Uterus (tissue), 4 donors: ENCODE measurements at places on chromosomes 7 and 10.
A peak's percentile ranks its signal among the peaks of the same experiment; 100 is the strongest.

GRCh38 chr10:90318659-90319058 lies 539.2 kb downstream of the HTR7 start:
- no peak for DNase-seq

DNA sequence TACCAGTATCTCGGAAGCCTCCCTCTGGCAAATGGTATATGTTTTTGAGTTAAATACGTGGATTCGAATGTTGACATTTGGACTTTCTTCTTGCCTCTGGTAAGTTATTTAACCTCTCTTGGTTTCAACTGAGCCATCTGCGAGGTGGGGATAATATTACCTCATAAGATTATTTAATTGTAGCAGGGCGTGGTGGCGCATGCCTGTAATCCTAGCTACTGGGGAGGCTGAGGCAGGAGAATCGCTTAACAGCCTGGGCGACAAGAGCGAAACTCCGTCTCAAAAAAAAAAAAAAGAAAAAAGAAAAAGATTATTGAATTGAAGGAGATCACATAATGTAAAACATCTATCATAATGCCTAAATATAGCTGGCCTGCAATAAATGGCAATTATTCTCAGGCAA lies 396 bp upstream of the TAF5 start:
- DNase-seq, result no peak

GRCh38 chr7:41481353-41481752 lies 221.5 kb downstream of the INHBA start:
- no peak for DNase-seq

DNA sequence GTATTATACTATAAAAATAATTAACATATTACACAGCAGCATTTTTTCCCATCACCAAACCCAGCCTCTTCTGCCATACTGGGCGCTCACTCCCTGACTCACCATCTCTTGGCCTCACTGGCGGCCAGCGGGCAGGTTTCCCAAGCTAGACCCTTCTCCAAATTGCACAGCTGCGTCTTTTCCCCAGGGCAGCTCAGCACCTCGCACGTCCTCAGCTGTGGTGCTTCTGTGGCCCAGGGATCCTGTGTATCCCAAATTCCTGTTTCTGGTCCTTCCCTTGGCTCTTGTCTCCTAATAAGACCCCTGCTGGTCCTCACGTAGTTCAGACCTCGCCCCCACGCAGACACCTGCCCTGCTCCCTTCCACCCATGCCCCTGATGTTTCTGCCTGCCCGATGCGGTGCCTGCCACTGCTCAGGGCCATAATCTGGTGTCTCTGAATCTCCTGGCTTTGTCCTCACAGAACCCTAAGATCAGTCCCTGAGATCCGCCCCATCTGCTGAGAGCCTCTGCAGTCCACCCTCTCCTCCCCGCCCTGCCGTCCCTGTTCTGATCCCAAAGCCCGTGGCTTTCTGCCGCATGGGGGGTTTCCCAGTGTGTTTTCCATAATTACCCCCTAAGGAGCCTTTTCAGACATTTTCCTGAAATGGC lies 290.1 kb downstream of the TCERG1L start:
- DNase-seq, result no peak

GRCh38 chr10:90587081-90587491 lies 270.8 kb downstream of the HTR7 start:
- no peak for DNase-seq

- peak; percentile 50 for DNase-seq
These were observed 11.3 kb downstream of the C10orf105 start for GRCh38 chr10:71708301-71708703.

- DNase-seq, result no peak
These were observed 716.6 kb upstream of the GALNT17 start for GRCh38 chr7:70415179-70415972.

- DNase-seq, result no peak
These were observed 60.2 kb downstream of the PLPP4 start for GRCh38 chr10:120517196-120517595.

GRCh38 chr10:78009662-78010061 lies 19.7 kb downstream of the POLR3A start:
- DNase-seq, result no peak

- no peak for DNase-seq
These were observed 81.5 kb upstream of the SMIM30 start for GRCh38 chr7:113199841-113200240.

DNA sequence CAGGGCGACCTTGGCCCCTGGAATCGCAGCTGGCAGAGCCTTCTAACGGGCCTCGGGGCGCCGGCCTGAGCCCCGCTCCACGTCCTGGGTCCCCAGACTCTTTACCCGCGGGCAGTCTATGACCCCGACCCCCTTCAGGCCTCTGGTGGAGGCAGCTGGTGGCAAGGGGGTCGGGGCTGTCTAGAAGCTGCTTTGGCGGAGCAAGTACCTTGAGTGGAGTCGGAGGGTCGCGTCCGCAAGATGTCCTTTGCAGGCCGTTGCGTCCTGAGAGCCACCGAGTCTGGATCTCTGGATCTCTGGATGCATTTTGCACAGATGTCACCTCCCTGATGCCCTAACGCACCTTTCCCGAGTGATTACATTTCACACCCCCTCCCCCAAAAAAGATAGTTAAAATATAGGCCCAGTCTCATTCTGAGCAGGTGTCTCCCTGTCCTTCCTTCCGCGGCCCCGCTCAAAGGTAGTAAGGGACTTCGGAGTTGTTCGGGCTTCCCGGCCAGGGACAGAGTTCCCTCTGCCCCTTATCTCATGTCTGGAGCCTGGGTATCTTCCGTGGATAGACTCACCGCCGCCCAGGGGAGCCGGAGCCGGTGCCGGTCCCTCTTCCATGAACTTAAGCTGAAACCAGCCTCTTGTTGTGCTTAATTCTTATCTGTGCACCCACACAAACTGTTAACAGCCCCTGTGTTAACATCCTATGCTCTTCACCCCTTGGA lies 457 bp downstream of the ACADSB start:
- DNase-seq, result peak; percentile 17

DNA sequence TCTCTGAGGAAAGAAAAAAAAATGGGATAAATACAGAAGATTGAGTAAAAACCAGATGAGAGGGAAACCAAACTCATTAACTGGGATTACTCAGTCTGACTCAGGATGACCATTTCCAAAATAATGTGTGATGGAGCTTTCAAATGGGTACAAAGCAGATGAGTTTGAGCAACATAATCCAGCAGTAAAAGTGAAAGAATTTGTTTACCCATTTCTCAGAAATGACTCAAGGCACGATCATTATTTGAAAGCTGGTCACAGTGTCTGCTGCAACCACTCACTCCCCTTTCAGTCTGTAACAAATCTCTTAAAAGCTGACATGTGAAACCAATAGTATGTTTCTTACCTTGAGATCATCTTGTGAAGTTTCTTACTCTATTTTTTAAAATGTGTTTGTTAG lies 104.7 kb upstream of the KLF14 start:
- DNase-seq, result no peak

DNA sequence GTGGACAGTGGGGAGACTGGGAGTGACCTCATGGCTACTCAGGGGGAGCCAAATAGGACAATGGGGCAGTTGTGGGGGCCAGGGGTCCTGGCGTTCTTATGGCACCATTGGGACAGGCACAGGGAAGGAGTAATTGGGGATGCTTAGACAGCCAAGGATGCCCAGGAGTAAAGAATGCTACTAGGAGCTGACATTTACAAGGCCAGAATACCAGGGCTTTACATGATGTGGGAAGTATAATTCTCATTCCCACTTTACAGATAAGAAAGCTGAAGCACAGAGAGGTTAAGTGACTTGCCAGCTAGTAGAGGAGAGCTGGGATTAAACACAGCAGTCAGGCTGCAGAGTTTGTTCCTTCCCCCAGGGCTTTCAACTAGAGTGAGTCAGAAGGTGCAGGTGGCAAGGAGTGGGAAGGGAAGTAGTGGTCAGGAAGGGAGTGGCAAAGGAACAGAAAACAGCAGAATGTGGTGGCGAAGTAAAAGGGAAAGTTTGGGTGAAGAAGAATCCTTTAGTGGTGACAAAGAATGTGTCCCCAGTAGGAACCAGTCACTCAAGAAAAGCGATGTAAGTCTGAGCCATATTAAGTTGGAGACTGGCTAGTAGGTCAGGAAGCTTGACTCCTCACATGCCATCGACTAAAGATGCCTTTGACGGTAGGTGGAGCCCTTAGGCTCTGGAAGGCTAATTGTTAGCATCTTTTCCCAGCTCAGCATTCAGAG lies 32.8 kb downstream of the CPVL start:
- no peak for DNase-seq

DNA sequence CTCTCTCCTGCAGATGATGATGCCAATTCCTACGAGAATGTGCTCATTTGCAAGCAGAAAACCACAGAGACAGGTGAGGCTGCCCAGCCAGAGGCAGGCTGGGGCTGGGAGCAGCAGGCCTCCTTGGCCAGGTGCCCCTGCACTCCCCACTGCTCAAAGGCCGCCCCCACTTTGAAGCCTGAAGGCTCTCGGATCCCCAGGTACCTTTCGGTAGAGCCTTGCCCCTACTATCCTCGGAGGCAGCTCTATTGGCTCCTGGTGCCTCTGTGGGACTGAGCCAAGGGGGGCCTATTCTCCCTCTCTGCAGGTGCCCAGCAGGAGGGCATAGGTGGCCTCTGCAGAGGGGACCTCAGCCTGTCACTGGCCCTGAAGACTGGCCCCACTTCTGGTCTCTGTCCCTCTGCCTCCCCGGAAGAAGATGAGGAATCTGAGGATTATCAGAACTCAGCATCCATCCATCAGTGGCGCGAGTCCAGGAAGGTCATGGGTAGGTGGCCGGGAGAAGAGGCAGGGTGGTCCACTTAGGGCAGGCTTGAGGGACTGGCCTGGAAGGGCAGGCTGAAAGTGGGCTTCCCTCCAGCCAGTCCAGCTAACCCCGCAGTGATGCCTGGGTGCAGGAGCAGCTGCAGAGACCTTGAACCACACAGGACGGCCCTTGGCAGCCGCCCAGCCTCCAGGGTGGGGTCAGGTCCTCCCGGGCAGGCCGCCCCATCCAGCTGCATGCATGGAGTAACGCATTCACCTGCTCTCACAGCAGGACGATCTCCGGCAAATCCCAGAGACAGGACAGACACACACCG lies 14.1 kb downstream of the LAT2 start:
- no peak for DNase-seq

- no peak for DNase-seq
These were observed 100.0 kb downstream of the RELN start for GRCh38 chr7:103889451-103889850.

GRCh38 chr7:7895004-7895650 lies 73.5 kb upstream of the GLCCI1 start:
- no peak for DNase-seq

DNA sequence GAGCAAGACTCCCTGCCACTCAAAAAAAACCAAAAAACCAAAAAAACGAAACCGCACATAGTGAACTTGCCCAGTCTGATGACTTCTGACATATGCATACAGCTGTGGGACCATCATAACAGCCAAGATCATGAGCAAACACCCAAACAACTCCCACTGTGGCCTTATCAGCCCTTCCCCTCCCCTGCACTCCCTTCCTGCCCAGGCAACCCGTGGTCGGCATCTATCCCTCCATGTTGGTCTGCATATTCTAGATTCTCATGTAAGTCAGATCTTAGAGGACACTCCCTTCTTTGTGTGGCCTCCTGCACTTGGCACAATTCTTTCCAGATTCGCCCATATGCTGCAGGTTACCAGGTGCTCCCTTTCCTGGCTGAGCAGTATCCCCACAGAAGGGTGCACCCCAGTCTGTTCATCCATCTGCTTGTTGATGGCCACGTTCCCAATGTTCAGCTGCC lies 72.8 kb downstream of the GNA12 start:
- no peak for DNase-seq

DNA sequence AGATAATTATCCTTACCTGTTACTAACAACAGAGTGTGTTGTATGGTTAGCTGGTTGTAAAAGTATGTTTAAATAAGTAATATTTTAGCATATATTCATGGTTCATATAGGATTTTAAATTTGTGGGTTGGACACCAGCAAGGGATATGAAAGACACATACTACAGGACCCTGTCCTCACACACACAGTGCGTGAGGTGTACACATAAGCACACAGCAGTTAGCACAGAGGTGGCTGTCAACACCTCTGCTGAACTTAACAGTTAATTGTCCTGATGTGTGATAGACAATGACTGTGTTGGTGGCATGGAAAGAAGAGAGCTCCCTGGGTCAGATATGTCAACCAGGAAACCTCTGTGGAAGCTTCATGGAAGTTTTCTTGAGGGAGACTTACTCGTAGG lies 23.3 kb upstream of the NUP42 start:
- no peak for DNase-seq

DNA sequence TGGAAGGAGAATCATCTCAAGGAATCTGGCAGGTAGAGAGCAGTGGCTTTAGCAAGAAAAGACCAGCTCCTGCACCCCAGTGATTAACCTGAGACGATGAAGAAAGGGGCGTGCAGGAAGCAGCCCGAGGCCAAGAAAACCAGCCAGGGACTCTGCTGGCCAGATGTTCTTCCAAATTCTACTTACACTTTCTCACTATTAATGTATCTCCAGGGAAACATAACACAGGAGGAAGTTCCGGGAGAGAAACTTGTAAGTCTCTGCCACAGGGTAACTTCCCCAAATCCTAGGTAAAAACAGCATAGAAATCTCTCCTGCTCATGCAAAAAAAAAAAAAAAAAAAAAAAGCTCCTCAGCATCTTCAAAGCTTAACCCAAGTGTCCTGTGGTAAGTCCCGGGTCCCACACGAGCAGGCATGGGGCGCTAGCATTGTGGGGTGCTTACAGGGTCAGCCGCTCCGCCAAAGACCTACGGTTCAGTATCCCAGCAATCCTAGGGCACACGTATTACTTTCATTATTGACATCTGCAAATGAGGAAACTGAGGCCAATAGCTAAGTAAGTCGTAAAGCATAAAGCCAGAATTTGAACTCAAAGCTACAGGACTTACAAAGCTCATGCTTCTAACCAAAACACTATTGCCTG lies 97.2 kb upstream of the GNA12 start:
- DNase-seq, result no peak

- DNase-seq, result no peak
These were observed 18.8 kb upstream of the IFT22 start for GRCh38 chr7:101340379-101340778.

DNA sequence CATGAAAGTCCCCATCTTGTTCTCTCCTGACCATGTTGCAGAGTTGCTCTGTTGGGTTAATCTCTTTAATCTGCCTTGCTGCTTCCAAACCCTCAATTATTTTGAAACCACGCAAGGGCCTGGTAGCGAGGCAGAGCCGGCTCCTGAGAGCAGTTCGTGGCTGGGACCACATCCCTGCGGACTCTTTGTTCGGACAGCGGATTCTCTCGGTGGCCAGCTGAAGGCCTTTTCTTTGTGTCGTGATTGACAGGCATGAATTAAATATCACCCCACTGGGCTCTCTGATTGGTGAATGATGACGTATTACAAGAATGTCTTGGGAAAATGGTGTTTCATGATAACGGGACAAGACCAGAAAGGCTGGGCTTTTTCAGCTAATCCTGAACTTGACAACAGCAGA lies 66.9 kb upstream of the ARHGAP21 start:
- DNase-seq, result no peak

- no peak for DNase-seq
These were observed 1.6 kb downstream of the NCOA4 start for GRCh38 chr10:46028584-46029460.

DNA sequence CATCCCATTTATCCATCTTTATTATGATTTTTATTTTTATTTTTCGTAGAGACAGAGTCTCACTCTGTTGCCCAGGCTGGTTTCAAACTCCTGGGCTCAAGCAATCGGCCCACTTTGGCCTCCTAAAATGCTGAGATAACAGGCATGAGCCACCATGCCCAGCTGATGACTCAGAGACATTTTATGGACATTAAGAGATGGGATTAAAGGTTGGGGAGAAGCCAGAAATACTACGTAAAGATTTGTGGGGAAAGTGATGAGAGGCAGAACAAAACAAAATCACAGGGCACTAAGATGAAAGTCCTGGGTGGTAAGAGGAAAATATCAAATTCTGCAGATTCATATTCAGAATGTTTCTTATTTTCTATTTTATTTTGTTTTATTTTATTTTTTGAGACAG lies 7.6 kb downstream of the WNT8B start:
- no peak for DNase-seq

- DNase-seq, result peak; percentile 9
These were observed 21.8 kb downstream of the ELFN1 start for GRCh38 chr7:1691601-1692514.
